ENCODE measurements at places on chromosomes 4 and X. TPM values are rescaled to one million over a fixed set of nuclear protein-coding genes. Genes with fewer than 3 reads are reported as not detected.

- H3K36me3 ChIP-seq, result peaks cover 41% of the 10 kb centered on the region
- peaks cover 48% of the 10 kb centered on the region for H3K4me1 ChIP-seq
- H3K27me3 ChIP-seq, result no peaks in the 10 kb centered on the region
- H3K4me3 ChIP-seq, result peak overlapping the region; percentile 23
- H3K27ac ChIP-seq, result peak overlapping the region; percentile 79
- DNase-seq, result no peak
These were observed 51.6 kb downstream of the NFKB1 start for GRCh38 chr4:102552781-102553180.

GRCh38 chrX:155259752-155260151, 4.5 kb downstream of the RAB39B start:
- peaks cover 13% of the 10 kb centered on the region for H3K36me3 ChIP-seq
- H3K4me3 ChIP-seq, result no peak overlapping the region
- H3K27me3 ChIP-seq, result no peaks in the 10 kb centered on the region
- DNase-seq, result no peak

The PASD1 gene
- total RNA-seq, result not detected

DNA sequence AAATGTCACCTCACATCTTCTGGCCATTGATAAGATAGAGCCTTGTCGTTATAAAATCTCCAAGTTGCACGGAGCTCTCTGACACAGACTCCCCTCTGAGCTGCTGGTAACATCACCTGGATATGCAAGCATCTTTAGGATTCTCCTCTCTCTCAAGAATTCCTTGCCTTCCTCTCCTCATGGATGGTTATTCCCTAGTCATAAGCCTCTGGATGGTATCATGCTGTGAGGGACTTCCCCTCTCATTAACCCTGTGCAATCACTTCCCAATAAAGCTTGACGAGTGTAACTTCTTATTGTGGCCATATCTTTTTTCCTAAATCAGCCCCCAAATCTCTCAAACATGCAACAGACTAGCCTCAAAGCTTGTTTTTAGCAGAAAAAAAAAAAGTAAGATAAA, 1057.0 kb upstream of the SLIT2 start:
- no peaks in the 10 kb centered on the region for H3K36me3 ChIP-seq
- no peaks in the 10 kb centered on the region for H3K4me1 ChIP-seq
- no peak overlapping the region for H3K4me3 ChIP-seq

The ARMCX1 gene
- 4.7 TPM for total RNA-seq

The PCDH10 gene
- not detected for total RNA-seq

The C1QTNF7 gene
- not detected for total RNA-seq

The AGTR2 gene
- not detected for total RNA-seq

DNA sequence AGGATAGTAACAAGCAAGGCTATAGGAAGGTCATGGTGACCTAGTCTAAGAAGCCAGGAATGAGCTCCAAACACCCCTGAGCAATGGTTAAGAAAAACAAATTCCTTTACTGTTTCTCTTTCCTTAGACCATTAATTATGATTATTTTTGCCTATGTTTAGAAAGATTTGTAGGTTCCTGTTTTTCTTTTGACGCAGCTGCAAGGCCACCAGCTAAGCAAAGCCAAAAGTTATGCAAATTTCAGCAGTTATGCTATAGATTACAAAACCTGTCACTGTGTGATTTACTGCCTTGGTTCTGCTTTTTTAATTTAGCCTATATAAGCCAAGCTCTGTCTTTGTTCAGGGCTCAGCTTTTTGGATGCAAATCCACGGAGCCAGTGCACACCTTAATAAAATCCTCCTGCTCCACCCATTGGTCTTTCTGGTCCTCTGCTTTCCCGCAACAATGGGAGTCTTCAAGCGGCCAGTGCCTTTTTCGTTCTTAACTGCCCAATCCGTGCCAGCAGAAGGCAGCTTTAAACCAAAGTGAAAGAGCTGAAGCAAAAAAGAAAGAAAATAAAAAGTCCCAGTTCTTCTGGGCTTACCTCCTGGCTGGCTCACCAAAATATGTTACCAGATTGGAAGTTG, 1.4 kb upstream of the CEP135 start:
- DNase-seq, result peak; percentile 27
- H3K36me3 ChIP-seq, result no peaks in the 10 kb centered on the region
- peak overlapping the region; percentile 94 for H3K27ac ChIP-seq
- H3K4me3 ChIP-seq, result peak overlapping the region; percentile 83
- H3K4me1 ChIP-seq, result peaks cover 23% of the 10 kb centered on the region

DNA sequence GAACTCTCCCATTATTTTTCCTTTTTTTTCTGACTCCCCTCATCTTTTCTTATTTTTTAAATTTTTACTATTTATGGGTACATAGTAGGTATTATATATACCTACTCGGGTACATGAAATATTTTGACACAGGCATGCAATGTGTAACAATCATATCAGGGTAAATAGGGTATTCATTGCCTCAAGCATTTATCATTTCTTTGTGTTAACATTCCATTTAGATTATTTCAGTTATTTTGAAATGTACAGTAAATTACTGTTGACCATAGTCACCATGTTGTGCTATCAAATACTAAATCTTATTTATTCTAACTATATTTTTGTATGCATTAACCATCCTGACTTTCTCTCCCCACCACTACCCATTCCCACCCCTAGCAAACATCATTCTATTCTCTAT, 33.8 kb upstream of the SLIT2 start:
- H3K27me3 ChIP-seq, result no peaks in the 10 kb centered on the region
- no peak overlapping the region for H3K27ac ChIP-seq
- H3K4me1 ChIP-seq, result no peaks in the 10 kb centered on the region
- no peak overlapping the region for H3K4me3 ChIP-seq

DNA sequence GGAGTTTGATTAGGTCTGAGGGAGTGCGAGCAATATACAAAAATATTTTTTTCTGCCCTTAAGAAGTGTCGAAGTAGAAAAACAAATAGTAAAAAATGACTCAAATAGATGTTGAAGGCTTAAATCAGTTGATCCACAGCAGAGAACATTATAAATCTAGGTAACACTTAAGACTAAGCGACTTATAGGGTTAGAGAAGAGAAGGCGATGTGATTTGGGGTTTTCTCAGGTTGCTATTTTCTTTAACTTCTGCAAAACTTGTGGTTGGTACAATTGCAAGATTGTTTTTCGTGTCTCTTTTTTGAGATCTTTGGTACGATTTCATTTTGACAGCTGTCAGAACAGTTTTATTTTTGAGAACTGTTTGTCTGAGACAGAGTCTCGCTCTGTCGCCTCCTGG, 1479.5 kb downstream of the PCDH7 start:
- H3K4me1 ChIP-seq, result no peaks in the 10 kb centered on the region
- no peaks in the 10 kb centered on the region for H3K36me3 ChIP-seq
- H3K27me3 ChIP-seq, result no peaks in the 10 kb centered on the region
- no peak for DNase-seq
- no peak overlapping the region for H3K4me3 ChIP-seq
- H3K27ac ChIP-seq, result no peak overlapping the region

DNA sequence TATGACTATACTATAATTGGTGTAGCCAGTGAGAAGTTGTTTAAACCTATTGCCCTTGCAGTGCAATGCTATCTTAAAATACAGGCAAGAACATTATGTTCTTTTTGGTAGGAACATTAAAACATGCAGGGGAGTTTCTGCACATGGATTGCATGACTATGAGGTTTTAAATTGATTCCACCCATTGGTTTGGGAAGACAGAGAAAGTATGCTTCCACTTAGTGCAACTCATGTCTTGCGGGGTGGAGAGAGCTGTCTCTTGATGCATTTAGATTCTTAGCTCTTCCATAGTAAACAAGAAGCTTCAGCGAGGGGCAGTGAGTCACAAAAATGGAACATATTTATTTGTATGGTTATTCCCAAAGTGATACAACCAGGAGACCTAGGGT, 39.5 kb upstream of the RASL11B start:
- H3K4me3 ChIP-seq, result no peak overlapping the region
- no peak for DNase-seq
- peaks cover 33% of the 10 kb centered on the region for H3K4me1 ChIP-seq
- H3K27me3 ChIP-seq, result no peaks in the 10 kb centered on the region
- no peaks in the 10 kb centered on the region for H3K36me3 ChIP-seq

DNA sequence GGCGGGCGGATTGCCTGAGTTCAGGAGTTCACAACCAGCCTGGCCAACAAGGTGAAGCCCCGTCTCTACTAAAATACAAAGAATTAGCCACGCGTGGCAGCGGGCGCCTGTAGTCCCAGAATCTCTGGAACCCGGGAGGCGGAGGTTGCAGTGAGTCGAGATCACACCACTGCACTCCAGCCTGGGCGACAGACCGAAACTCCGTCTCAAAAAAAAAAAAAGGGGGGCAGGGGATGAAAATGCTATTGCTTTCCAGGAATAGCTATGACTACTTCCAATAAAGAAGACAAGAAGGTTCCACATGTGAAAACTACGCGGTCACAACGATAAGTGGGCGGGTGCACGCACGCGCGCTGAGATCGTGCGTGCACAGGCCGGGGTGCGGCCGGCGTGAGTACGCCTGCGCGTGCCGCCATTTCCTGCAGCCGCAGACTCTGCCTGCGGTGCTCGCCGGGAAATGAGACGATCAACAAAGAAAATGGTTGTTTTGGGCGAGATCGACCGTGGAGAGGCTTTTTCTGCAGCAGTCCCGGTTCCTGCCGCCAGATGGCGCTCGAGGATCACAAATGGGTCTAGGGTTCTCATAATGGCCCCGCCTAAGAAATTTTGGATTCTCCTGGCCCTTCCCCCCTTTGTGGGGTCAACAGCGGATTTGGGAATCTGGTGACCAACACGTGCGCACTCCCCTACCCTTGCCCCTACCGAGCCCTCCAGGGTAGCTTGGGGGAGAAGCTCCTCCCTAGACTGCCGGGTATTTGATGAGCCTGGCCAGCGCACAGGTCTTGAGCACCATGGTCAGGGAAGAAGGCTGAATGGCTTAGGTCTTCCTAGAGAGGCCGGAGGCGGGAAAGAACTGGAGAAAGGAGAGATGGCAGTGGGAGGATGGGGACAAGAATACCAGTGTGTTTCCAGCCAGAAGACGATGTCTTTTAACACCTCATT, 35.1 kb downstream of the PNMA5 start:
- H3K27ac ChIP-seq, result peak overlapping the region; percentile 89
- H3K4me3 ChIP-seq, result peak overlapping the region; percentile 58
- DNase-seq, result peak; percentile 91
- H3K27me3 ChIP-seq, result no peaks in the 10 kb centered on the region
- H3K36me3 ChIP-seq, result no peaks in the 10 kb centered on the region
- peaks cover 13% of the 10 kb centered on the region for H3K4me1 ChIP-seq

The SRPK3 gene
- total RNA-seq, result 0.09 TPM

GRCh38 chr4:98046665-98047064, 96.6 kb downstream of the STPG2 start:
- H3K36me3 ChIP-seq, result no peaks in the 10 kb centered on the region
- no peaks in the 10 kb centered on the region for H3K4me1 ChIP-seq
- no peak overlapping the region for H3K27ac ChIP-seq
- no peak for DNase-seq

The AFF1 gene
- total RNA-seq, result 45.4 TPM

- no peaks in the 10 kb centered on the region for H3K36me3 ChIP-seq
- H3K27me3 ChIP-seq, result no peaks in the 10 kb centered on the region
- no peak for DNase-seq
- H3K4me1 ChIP-seq, result peaks cover 5% of the 10 kb centered on the region
- no peak overlapping the region for H3K4me3 ChIP-seq
- H3K27ac ChIP-seq, result no peak overlapping the region
These were observed 60.6 kb downstream of the ANXA10 start for GRCh38 chr4:168152837-168153500.

DNA sequence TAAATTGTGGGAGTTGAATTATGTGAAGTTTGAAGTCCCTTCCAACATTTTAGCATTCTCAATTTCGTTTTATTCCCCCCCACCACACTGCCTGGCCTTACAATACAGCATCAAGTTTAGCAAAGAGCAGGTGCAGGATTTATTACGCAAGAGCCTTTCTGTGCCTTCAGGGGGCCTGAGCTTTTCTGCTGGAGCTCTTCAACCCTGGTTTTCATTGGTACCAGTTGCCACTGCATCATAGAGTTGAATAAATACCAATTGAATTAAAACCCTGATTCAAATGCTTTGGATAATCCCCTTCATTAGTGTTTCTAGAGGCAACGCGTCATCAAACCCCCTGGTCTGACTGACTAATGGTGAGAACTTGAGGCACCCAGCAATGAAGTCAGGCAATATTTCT, 43.6 kb upstream of the KIT start:
- peaks cover 1% of the 10 kb centered on the region for H3K27me3 ChIP-seq
- H3K27ac ChIP-seq, result no peak overlapping the region
- H3K36me3 ChIP-seq, result no peaks in the 10 kb centered on the region
- DNase-seq, result no peak
- no peaks in the 10 kb centered on the region for H3K4me1 ChIP-seq

The DUX4 gene
- total RNA-seq, result not detected

DNA sequence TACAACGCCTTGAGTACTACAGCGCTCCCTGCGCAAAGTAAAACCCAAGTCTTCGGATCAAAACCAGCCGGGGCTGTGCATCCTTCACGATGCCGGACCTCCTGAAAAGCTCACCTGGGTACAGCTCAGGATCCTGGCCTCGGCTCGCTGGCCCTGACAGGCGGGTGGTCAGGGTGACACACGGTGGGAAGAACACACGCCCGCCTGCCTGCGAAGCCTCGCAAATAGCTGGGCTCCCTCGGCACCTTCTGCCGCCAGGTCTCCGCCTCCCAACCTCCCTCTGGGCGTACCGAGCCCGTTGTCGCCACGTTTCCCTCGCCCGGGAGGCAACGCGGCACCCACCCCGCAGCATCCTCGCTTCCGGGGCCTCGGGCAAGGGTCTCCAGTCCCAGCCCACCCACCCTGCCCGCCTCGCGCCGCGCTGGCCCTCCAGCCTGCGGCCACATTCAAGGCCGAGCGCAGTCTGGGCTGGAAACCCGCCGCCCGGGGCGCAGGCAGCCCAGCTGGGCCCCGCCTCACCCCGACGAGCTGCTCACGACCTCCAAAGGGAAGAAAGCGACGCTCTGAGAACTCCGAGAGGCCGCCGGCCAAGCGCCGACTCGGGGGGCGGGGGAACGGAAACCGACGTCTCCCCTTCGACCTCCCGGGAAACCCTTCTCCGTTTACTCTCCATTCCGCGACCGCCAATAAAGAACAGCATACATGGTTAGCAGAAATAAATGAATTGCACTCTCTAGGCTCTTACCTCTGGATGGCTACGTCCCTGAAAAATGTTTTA, 511 bp downstream of the PPM1K start:
- H3K27me3 ChIP-seq, result no peaks in the 10 kb centered on the region
- DNase-seq, result peak; percentile 75
- peak overlapping the region; percentile 92 for H3K4me3 ChIP-seq
- H3K27ac ChIP-seq, result peak overlapping the region; percentile 100
- peaks cover 37% of the 10 kb centered on the region for H3K4me1 ChIP-seq

DNA sequence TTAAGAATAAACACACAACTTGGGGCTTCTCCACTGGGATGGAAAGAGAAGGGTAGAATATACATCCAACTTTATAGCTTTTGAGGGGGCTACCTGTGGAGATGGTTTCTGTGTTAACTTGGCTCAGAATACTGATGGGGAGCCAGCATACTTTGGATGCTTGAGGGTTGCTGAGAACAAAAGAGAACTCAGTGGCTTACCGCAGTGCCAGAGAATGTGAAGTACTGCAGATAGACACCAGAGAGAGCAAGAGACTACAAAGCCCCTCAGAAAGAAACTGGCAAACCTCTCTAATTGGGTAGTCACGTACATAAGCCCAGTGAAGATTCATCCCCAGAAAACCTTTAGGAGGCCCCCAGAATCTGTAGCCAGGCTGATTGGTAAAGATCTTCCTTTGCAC, 214.4 kb downstream of the DCHS2 start:
- no peak for DNase-seq
- no peaks in the 10 kb centered on the region for H3K4me1 ChIP-seq
- H3K27ac ChIP-seq, result no peak overlapping the region
- H3K4me3 ChIP-seq, result no peak overlapping the region

GRCh38 chr4:71444395-71444794, 105.6 kb downstream of the SLC4A4 start:
- no peaks in the 10 kb centered on the region for H3K4me1 ChIP-seq
- no peak overlapping the region for H3K27ac ChIP-seq
- H3K36me3 ChIP-seq, result no peaks in the 10 kb centered on the region

The APLN gene
- 3.5 TPM for total RNA-seq

The MAP7D2 gene
- total RNA-seq, result 0.20 TPM

All from activated CD8-positive, alpha-beta T cell treated with anti-CD3 and anti-CD28 coated beads for 36 hours (primary cell).